ENCODE measurements at places on chromosomes 3 and 15.

GRCh38 chr3:33855884-33856546, 57.6 kb downstream of the PDCD6IP start:
- no peak for DNase-seq

DNA sequence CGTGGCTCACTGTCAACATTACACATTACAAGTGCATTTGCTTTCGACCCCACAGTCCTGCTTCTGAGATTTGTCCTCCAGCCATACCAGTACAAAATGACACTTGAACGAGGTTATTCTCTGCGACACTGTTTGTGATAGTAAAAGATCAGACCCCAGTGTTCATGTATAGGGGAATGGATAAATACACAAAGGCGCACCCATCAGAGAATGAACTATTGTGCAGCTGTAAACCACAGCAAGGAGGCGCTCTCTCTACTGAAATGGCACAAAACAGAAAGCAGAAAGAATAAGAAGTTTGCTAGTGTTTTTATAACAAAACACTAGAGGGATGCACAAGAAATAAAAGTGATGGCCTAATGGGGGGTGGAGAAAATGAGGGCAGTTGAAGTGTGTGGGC, 4.9 kb upstream of the CHSY1 start:
- DNase-seq: no peak

- DNase-seq: no peak
These were observed 66.0 kb downstream of the DNAJB8 start for GRCh38 chr3:128400671-128401070.

DNA sequence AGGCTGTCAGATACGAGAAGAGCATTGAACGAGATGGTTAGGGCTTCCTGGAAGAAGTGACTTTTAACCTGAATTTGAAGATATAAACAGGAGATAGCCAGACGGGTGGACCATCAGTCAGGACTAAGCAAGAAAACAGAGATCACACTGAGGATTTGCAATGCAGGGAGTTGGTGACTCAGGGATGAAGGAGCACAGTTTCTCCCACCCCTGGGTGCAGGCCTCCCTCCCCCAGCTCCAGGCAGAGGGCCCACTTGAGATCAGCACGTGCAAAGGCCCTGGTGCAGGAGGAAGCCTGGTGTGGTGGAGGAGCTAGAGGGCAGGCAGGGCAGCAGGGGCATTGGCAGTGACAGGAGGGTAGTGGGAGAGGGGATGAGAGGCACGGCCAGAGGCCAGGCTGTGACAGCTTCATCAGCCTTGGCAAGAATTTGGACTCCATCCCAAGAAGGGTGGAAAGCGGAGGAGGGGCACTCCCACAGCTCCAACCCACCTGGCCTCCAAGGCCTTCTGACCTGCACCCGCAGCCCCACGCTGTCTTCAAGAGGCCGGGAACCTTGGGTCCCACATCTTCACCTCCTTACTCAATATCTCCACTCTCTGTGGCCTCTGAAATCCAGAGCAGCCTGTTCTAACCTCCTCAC, 8.7 kb upstream of the PCSK6 start:
- DNase-seq: no peak

GRCh38 chr15:54941417-54941816, 255.3 kb downstream of the RSL24D1 start:
- DNase-seq: no peak

GRCh38 chr15:77482570-77482969, 61.9 kb downstream of the HMG20A start:
- no peak for DNase-seq

DNA sequence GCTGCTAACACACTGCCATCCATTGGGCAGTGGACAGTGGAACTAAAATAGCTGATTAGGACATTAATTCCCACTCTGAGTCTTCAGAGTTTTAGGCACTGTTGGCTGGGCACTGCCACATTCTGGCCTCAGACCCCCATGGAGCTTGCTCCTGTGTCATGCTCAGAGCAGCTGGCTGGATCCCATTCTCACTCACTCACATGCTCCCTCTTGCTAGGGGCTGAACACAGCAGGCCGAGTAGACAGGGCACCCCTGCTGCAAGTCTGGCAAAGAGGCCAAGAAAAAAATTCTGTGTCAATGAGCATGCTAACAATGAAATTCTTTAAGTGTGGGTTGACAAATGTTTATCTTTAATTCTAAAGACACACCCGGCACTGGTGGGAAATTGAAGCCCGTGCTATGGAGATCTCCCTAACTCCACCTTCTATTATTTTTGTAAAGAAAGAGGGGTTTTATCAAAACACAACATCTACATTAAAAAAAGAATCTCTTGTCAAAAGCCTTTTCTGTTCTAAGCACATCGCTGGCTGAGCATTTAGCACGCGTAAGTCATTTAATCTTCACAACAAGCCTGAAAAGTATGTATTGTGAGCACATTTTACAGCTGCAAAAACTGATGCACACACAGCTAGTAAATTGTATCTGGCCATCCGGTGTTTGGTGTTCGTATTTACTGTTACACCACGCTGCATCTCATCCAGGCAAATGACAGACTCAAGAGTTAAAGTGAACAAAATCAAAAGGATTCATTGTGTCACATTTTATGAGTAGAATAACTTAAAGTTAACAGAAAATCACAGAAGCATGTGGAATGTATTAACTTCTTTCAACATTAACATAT, 362.1 kb downstream of the PLOD2 start:
- no peak for DNase-seq

GRCh38 chr3:133412183-133413132, 12.6 kb downstream of the BFSP2 start:
- DNase-seq: no peak

DNA sequence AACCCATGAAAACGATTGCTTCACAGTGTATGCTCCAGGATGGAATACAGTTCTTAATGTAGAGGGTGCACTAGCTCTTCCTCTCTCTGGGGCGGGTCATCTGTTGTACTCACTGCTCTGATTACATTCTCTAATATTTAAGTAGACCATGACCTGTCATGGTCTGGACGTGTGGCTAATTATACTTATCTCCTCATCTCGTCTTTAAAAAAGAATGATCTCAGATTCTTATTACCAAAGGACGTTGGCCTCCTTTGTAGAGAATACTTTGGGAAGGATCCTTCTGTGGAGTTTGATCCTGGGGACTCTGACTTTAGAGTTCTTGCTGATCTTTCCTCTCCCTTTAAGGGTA, 48.4 kb upstream of the TRAK1 start:
- DNase-seq: no peak

- DNase-seq: no peak
These were observed 27.8 kb upstream of the ARHGEF3 start for GRCh38 chr3:56829533-56829932.

- no peak for DNase-seq
These were observed 36.5 kb downstream of the FAM98B start for GRCh38 chr15:38490242-38490922.

- DNase-seq: no peak
These were observed 65.2 kb downstream of the FHIT start for GRCh38 chr3:61186030-61186429.

DNA sequence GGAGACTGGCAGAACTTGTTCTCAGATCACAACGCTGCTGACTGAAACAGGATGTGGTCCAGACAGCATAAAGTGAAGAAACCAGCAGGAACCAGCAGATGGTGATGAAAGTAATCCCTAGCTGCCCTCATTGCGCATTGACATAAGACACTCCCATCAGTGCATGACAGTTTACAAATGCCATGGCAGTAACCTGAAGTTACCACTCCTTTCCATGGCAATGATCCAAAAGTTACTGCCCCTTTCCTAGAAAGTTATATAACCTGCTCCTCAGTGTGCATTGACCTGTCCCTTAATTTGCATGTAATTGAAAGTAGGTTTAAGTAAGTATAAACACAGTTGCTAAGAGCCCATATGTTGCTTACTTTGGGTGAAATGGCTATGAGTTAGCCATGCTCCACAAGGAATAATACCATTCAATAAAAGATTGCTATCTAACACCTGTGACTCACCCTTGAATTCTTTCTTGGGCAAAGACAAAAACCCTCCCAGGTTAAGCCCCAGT, 149.1 kb upstream of the CD96 start:
- DNase-seq: peak; percentile 13

- DNase-seq: no peak
These were observed 61.6 kb downstream of the TMEM44 start for GRCh38 chr3:194571491-194572142.

- no peak for DNase-seq
These were observed 3.3 kb upstream of the CD96 start for GRCh38 chr3:111538681-111539083.

GRCh38 chr3:32951410-32951811, at the start of gene CCR4:
CCR4 (plus strand) TSS chr3:32951644; CDS start chr3:32953423, 1,779 bp downstream.
- DNase-seq: peak; percentile 22

DNA sequence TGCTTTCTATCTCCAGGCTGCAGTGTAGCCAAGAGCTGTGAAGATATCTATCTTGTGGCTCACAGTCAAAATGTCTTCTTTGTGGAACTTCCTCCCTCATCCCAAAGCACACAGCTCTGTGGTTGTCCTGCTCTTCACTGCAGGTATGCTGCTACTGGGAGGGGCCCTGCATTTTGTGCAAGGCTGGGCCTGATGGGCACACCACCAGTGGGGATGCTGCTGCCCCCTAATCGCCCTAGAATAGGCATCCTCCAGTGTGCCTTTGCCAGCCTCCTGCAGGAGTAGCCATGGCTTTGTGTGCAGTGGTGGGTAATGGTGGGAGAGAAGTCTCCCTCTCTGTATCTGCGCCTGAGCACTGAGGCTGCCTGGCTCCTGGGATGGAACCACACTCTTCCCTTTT, 297.3 kb downstream of the DOCK3 start:
- DNase-seq: no peak

- no peak for DNase-seq
These were observed 247.3 kb upstream of the KCNH8 start for GRCh38 chr3:18900994-18901393.

DNA sequence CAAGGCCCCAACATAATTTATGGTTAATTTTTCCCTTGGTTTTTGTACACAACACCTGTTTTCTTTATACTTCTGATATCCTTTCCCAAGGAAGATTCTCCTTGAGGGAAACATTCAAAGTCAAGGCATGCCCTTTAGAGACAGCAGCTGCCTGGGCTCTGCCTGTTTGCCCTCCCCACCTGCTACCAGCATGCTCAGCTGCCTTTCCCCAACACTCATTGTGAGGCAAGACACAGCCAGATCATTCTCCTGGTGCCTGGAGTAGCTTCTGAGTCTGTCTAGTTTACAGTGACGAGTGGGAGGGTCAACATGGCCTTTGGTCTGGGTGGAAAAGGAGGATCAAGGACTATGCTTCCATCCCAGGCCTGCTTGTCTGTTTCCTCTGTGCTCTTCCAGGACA, 132.5 kb downstream of the EPHB1 start:
- no peak for DNase-seq

DNA sequence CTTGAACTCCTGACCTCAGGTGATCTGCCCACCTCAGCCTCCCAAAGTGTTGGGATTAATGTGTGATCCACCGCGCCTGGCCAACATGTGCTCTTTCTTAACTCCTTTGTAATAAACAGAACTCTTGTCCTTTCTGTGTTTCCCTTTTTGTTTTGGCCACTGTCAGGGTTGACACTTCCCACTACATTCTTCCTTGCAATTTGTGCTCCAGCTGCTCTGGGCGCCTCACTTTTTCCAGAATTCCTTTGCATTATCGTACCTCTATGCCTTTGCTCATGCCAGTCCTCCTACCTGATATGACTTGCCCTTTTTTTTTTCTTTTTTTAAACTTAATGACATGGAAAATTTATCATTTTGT, 38.8 kb upstream of the SMAD3 start:
- DNase-seq: no peak

DNA sequence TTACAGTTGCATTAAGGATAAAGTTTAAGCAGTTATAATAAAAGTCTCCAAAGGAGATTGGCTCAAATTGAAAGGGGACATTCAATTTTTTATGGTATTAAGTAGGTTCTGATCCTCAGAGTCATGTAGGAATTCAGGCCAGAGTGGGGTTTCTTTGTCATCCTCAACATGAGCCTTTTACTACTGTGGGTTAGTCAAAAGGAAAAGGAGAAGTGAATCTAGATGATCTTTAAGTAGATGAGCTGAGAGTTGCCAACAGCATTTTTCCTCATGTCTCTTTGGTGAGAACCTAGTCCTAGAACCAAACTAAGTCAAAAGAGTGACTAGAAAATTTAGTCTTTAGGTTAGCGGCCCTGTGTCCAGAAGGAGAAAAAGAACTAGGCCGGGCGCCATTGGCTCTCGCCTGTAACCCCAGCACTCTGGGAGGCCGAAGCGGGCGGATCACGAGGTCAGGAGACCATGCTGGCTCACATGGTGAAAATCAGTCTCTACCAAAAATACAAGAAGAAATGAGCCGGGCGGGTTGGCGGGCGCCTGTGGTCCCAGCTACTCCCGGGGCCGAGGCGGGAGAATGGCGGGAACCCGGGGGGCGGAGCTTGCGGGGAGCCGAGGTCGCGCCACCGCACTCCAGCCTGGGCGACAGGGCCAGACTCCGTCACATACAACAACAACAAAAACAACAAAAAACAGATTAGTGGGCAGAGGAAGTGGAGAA, 4.2 kb upstream of the CHL1 start:
- no peak for DNase-seq

- DNase-seq: no peak
These were observed 31.7 kb downstream of the RAB27A start for GRCh38 chr15:55257938-55258337.

DNA sequence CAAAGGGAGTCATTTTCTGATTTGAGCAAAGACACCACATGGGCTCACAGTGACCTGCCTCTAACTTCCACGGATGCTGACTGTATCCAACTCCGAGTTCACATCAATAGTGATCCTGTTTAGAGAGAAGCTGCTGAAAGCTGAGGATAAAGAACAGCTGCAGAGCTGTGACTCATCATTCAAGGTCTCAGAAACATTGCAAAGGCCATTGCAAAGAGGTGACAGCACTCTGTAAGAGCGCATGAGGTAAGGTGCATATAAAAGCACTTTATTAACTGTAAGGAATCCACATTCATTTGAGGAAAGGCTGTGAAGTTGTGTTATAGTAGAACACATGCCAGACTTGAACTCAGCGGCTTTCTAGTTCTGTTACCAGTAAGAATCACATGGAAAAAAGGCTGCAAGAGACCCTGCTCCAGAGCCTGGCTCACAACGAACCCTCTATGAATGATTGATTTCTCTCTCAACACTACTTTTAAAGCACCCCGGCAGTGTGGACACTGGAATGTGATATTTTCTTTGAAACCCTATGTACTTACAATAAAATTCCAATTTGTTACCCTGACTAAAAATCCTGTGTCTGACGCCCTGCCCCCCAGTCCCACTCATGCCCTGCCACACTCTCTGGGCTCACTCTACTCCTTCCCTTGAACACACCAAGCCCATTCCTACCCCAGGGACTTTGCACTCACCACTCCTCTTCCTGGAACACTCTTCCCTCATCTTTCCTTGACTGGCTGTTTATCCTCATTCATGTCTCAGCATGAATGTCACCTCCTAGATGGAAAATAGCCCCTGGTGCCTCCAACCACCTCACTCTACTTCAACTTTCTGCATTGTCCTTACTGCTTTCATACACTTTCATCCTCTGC, 111.2 kb downstream of the LSM3 start:
- DNase-seq: no peak

GRCh38 chr15:49712846-49713450, 92.1 kb downstream of the DTWD1 start:
- DNase-seq: no peak

All from stimulated activated CD4-positive, alpha-beta T cell treated with anti-CD3 and anti-CD28 coated beads, TNF-alpha, amount 100 ng/mL, for 4 hours (primary cell).